ENCODE measurements at places on chromosomes 6 and 20. TPM values are rescaled to one million over a fixed set of nuclear protein-coding genes. Genes with fewer than 3 reads are reported as not detected.

The FRK gene
- total RNA-seq: 11.2 TPM

The TREM2 gene
- total RNA-seq: 0.66 TPM

The RAB32 gene
- 7.2 TPM for total RNA-seq

The ME1 gene
- total RNA-seq: 22.3 TPM

The FARS2 gene
- 16.7 TPM for total RNA-seq

The IYD gene
- not detected for total RNA-seq

The MYLK2 gene
- total RNA-seq: 0.25 TPM

The EFCAB8 gene
- total RNA-seq: not detected

GRCh38 chr6:142187209-142187608 lies 40.1 kb downstream of the VTA1 start:
- no peak overlapping the region for H3K4me3 ChIP-seq
- H3K36me3 ChIP-seq: peaks cover 17% of the 10 kb centered on the region
- peaks cover 25% of the 10 kb centered on the region for H3K4me1 ChIP-seq
- peak overlapping the region; percentile 41 for H3K27ac ChIP-seq

- DNase-seq: no peak
- H3K4me1 ChIP-seq: peaks cover 37% of the 10 kb centered on the region
- no peak overlapping the region for H3K4me3 ChIP-seq
- H3K36me3 ChIP-seq: peaks cover 55% of the 10 kb centered on the region
- H3K27ac ChIP-seq: no peak overlapping the region
- H3K27me3 ChIP-seq: no peaks in the 10 kb centered on the region
Observed at GRCh38 chr20:34079818-34080217, 32.2 kb downstream of the EIF2S2 start.

- H3K4me3 ChIP-seq: no peak overlapping the region
- H3K36me3 ChIP-seq: no peaks in the 10 kb centered on the region
- H3K27me3 ChIP-seq: no peaks in the 10 kb centered on the region
- no peak for DNase-seq
- peak overlapping the region; percentile 67 for H3K27ac ChIP-seq
Observed at GRCh38 chr6:105797983-105798453, 288.1 kb upstream of the PRDM1 start.

DNA sequence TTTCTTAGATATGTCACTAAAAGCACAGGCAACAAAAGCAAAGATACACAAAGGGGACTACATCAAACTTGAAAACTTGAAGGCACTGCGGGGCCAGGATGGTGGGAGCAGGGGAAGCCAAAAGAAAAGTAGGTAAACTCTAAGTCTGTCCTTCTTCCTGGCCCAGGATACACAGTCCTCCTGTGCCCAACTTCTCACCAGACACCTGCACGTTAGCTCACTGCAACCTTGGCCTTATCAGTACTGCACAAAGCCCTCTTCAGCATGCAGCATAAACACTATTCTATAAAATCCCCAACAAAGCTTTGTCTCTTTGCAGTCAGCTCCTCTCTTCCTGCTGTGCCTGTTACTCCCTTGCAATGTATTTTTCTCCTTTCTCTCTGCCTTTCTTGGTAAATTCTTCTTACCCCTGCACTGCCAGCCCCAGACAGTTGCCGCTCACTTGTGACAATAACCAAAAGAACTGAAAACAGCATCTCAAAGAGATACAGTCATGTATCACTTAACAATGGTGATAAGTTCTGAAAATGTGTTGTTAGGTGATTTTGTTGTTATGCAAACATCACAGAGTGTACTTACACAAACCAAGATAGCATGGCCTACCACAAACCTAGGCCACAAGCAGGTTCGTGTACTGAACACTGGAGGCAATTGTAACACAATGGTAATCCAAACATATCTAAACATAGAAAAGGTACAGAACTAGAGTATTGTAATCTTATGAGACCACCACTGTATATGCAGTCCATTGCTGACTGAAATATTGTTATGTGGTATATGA lies 51.2 kb downstream of the NINL start:
- H3K4me3 ChIP-seq: peak overlapping the region; percentile 9
- peaks cover 70% of the 10 kb centered on the region for H3K4me1 ChIP-seq
- no peaks in the 10 kb centered on the region for H3K36me3 ChIP-seq

GRCh38 chr6:48032151-48032550 lies 78.8 kb downstream of the PTCHD4 start:
- no peaks in the 10 kb centered on the region for H3K36me3 ChIP-seq
- peaks cover 6% of the 10 kb centered on the region for H3K4me1 ChIP-seq
- DNase-seq: no peak
- no peak overlapping the region for H3K27ac ChIP-seq

DNA sequence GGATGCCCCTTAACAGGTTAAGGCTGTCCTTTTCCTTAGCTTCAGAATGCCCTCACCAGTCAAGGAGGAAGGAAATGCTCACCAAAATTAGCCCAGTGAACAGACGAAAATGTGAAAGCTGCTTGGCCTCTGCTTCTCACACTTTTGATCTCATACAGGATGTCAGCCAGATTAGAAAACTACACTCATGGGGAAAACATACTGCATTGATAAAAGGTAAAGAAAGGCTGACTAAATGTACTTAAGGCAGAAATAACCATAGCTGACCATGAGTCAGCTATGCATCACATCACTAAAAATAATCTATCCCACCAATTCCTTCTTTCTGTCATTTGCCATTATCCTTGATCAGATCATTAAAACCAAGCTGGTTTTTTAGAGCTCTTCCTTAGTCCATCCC lies 198.4 kb upstream of the TENT5A start:
- H3K4me1 ChIP-seq: no peaks in the 10 kb centered on the region
- no peak for DNase-seq
- no peak overlapping the region for H3K27ac ChIP-seq

DNA sequence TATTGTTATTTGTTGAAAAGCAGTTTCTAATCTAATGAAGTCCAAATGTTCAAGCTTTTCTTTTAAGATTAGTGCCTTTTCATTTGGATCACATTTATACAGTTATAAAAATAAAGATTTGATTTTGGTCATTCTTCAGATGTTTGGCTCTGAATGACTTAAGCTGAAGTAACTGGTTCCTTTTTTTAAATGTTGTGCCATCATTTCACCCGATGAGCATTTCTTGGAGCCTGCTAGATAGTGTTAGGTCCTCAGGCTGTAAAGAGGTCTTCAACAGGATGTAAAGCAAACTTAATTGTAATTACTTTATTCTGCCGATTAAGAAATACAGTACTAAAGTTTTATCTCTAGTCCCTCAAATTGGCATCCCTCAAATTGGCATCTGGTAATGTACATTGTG lies 41.2 kb upstream of the ASIP start:
- H3K27me3 ChIP-seq: peaks cover 36% of the 10 kb centered on the region
- H3K27ac ChIP-seq: no peak overlapping the region
- no peak overlapping the region for H3K4me3 ChIP-seq
- no peaks in the 10 kb centered on the region for H3K36me3 ChIP-seq

DNA sequence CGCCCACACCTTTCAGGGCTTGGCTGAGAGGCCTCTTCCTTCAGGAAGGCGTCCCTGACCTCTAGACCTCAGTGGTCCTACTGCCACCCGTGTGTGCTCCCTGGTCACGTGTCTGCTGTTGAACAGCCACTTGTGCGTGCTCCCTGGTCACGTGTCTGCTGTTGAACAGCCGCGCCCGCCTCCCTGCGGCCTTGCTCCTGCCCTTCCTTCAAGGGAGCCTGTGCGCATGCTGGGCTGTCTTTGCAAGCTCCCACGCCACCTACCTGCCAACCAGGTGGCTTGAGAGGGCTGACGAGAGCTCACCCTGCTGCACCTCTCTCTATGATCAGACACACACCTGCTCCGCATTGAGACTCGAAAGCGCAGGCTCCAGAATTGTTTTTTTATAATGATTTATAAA lies 179.3 kb downstream of the BMP7 start:
- peaks cover 4% of the 10 kb centered on the region for H3K4me1 ChIP-seq
- H3K27me3 ChIP-seq: peaks cover 56% of the 10 kb centered on the region
- no peak overlapping the region for H3K4me3 ChIP-seq
- no peak for DNase-seq

DNA sequence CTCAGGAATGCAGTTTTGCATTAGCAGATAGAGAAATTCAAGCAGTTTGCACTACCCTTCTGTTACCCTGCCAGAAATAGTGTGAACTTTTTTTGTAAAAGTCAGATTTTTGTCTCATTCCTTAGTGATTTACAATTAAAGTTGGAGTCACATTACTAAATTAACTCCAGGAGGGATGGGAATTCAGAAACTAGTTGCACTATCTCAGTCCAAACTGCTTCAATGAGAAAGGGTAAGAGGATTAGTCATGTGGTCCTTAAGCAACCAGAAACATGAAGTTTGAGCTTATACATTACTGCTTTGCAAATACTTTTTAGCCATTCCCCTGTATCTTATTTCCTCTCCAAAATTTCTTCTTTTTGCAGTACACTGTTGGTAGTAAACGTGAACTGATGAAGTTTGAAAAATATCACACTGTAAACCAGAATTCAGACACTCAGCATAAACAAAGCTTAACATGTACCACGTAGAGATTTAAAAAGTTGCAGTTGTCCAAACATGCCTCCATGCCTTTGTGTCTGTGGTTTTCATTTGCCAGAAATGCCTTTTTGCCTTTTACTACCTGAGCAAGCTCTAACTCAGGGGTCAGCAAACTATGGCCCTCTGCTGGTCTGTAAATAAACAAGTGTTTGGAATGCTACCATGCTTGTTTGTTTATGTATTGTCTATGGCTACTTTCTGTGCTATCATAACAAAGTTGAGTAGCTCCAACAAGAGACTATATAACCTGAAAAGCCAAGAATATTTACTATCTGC lies 49.7 kb downstream of the TP53INP2 start:
- no peaks in the 10 kb centered on the region for H3K4me1 ChIP-seq
- H3K4me3 ChIP-seq: no peak overlapping the region
- H3K36me3 ChIP-seq: peaks cover 90% of the 10 kb centered on the region

- peak overlapping the region; percentile 31 for H3K27ac ChIP-seq
- no peak overlapping the region for H3K4me3 ChIP-seq
- no peak for DNase-seq
- H3K27me3 ChIP-seq: no peaks in the 10 kb centered on the region
Observed at GRCh38 chr20:10629946-10630650, 43.7 kb downstream of the JAG1 start.

GRCh38 chr20:3935295-3935955 lies 46.2 kb downstream of the PANK2 start:
- H3K4me1 ChIP-seq: peaks cover 56% of the 10 kb centered on the region
- no peaks in the 10 kb centered on the region for H3K27me3 ChIP-seq
- peaks cover 16% of the 10 kb centered on the region for H3K36me3 ChIP-seq
- H3K27ac ChIP-seq: peak overlapping the region; percentile 81

GRCh38 chr20:18363708-18364107 lies 75.4 kb downstream of the ZNF133 start:
- no peak overlapping the region for H3K27ac ChIP-seq
- H3K4me3 ChIP-seq: no peak overlapping the region
- no peaks in the 10 kb centered on the region for H3K36me3 ChIP-seq
- DNase-seq: no peak
- no peaks in the 10 kb centered on the region for H3K27me3 ChIP-seq

DNA sequence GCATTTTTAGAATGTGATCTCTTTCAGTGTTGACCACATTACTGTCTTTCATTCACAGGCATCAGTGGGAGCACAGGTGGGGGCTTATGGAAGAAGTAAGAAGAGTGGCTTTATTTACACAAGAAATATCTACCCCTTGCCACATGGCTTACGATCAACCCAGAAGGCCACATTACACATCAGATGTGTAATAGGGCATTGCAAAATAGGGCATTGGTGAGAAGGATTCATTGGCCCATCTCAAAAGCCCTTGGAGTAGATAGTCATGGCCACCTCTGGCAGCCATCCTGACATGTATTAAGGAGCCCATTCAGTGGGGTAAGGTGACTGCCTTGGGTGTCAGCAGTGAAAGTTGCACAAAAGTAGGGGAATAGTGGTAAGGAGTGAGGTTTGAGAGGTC lies 97.5 kb downstream of the MAFB start:
- H3K4me3 ChIP-seq: no peak overlapping the region
- no peaks in the 10 kb centered on the region for H3K4me1 ChIP-seq
- no peak for DNase-seq
- no peaks in the 10 kb centered on the region for H3K36me3 ChIP-seq
- no peak overlapping the region for H3K27ac ChIP-seq
- peaks cover 67% of the 10 kb centered on the region for H3K27me3 ChIP-seq

DNA sequence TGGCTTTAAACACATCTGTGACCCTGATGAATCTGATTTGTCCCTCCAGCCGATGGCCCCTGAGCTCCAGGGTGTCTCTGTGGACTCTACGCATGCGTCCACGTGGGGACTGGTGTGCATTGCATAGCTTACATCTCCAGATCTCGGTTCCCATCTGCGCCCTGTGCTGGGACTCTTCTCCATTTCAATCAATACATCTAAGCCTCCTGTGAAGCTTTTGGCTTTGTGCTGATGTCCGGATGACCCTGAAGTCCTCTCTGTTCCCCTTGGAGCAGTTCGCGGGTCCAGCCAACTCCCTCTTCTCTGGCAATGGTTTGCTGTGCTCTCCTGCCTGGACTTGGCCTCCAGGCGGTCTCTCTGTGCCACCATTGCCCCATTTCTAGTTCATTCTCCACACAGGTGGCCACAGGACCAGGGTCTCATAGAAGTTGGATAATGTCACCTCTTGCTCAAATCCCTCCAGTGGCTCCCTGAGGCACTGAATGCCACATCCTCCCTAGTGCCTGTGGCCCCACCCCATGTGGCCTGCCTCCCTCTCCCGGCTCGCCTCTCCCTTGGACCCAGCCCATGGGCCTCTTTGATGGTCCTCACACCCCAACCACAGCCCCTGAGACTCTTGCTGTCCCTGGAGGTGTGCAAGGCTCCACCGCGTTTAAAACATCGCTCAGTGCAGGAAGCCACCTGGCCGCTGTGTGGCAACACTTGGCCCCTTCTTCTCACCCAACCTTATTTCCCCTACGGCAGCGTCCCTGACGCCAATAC lies 155.4 kb downstream of the SYCP2 start:
- no peak overlapping the region for H3K27ac ChIP-seq
- H3K27me3 ChIP-seq: no peaks in the 10 kb centered on the region
- H3K4me3 ChIP-seq: no peak overlapping the region
- DNase-seq: no peak
- no peaks in the 10 kb centered on the region for H3K4me1 ChIP-seq

DNA sequence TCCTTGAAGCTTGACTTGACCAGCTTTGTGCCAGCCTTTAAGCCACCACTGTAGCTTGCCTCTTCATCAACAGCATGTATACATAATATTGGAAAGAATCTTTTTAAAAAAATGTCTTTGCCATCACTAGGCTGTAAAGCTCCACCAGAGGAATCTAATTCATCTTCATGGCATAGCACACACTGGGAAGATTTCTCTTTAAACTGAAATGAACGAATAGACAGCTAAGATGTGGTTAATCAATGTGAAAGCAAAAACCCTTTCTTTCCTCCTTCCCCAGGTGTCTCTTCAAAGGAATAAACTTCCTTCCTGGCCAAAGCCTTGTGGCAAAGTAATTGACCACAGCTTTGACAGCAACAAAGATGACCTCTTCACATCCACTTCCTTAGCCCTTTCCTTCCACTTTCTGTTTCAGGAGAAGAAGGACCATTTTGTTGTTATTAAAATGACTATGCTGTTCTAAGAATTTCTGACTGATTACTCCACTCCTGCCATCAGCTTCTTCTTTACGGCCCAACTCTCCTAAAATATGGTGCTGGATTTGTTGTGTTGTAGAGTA lies 428.7 kb upstream of the SOX4 start:
- H3K27me3 ChIP-seq: no peaks in the 10 kb centered on the region
- no peaks in the 10 kb centered on the region for H3K36me3 ChIP-seq
- H3K4me3 ChIP-seq: no peak overlapping the region
- H3K4me1 ChIP-seq: peaks cover 12% of the 10 kb centered on the region
- no peak for DNase-seq
